ENCODE measurements at places on chromosomes 11 and 22.

GRCh38 chr22:40346185-40347118 lies at the start of gene ADSL:
ADSL (plus strand) TSS chr22:40346500; CDS start chr22:40346559, 59 bp downstream.
- DNase-seq = peak; percentile 89

- DNase-seq = no peak
Observed at GRCh38 chr11:68707527-68707926, 23.2 kb downstream of the GAL start.

- DNase-seq = no peak
Observed at GRCh38 chr11:34238966-34239365, 118.8 kb downstream of the ABTB2 start.

DNA sequence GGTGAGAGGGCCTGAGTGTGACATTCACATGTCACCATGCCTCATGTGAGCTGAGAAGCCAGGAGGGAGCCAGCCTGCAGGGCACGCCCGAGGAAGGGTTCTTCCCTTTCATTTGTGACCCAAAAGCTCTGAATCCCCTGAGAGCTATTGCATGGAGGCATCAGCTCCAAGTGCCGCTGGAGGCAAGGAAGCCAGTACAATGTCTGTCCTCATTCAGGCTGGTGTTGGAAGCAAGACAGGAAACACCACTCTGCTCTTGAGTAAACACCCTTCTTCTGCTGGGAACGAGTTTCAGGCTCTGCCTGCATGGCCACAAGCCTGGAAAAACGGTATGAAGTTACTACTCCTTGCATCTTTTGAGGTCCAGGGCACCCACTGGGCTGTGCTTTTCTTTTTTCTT lies 83.8 kb upstream of the LARGE1 start:
- DNase-seq = no peak

- no peak for DNase-seq
Observed at GRCh38 chr11:116257092-116257491, 515.7 kb downstream of the BUD13 start.
